ENCODE measurements at places on chromosomes 11 and 22.

- DNase-seq, result no peak
Measured at GRCh38 chr11:57421805-57422204, 5.1 kb downstream of the SLC43A3 start.

DNA sequence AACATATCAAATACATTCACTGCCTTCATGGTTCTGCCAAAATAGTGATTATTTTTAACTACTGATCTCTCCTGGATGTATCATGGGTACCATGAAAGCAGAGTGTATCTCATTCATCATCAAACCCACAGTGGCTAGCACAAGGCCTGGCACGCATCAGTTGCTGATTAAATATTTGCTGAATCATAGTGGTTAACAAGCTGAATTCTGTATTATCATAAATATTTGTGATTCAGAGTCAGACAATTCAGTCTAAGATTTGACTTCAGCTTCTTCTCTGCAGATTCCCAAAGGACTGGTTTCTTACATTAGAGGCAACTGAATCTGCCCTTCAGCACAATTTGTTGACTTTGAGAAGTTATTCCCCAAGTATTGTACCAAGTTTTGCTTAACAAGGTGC lies 715.8 kb upstream of the LRRC4C start:
- no peak for DNase-seq

DNA sequence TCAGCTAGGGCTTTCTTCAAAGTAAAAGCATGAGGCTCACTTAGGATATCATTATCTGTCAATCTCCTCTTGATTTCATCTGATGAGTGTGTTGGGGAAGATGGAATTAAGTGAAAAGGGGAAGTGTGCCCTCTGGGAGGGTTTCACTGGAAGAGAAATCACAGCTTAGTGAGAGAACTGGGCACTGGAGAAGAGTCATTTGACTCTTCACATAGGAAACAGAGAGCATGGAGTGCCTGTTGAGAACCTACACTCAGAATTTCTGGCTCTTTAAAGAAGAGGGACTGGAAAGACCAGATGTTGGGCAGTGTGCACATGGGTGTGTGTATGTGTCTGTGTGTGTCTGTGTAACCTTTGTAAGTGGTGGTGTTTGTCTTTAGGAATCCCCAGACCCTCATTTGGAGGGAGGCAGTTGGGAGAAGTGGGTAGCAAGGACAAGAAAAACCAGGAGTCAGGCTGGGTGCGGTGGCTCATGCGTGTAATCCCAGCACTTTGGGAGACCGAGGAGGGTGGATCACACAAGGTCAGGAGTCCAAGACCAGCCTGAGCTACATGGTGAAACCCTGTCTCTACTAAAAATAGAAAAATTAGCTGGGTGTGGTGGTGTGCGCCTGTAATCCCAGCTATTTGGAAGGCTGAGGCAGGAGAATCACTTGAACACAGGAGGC lies 10.0 kb downstream of the STX3 start:
- DNase-seq, result no peak

- DNase-seq, result no peak
Measured at GRCh38 chr22:44326491-44326885, 13.7 kb upstream of the SHISAL1 start.

GRCh38 chr11:73399159-73399590 lies 23.0 kb downstream of the RELT start:
- DNase-seq, result no peak

DNA sequence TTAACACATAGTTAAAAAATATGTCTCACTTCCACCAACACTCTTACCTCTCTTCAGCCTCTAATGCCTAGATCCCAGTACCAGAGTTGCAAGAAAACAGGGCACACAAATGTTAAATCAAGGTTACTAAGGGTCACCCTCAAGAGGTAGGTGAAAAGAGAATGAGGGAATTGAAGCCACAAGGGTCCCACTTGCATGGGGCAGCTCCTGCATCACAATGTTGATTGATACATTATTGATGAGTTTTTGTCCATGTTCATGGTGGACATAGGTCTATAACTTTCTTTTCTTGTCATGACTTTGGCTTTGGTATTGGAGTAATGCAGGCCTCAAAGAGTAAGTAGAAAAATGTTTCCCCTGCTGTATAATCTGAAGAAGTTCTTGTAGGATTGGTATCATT lies 46.0 kb upstream of the IGLL5 start:
- no peak for DNase-seq

GRCh38 chr11:102330231-102330630 lies 12.9 kb downstream of the BIRC3 start:
- DNase-seq, result no peak

GRCh38 chr11:65429724-65430405 lies 7.3 kb downstream of the NEAT1 start:
- peak; percentile 71 for DNase-seq

DNA sequence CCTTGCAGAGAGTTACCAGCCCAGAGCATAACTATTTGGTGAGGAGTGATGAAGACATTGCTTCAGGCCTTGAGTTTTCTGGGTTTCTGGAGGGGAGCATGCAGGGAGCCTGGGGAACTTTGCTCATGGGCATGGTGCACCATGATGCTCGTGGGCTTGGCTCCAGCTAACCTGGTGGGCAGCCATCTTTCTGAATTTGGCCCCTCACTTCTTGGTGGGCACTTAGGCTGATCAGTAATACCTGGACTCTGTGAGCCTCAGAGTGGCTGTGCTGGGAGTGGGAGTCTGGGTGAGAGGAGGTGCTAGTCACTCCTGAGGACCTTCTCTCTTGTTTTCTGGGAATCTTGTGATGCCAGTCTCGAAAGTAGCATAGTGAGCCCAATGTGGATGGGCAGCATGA lies 30.6 kb downstream of the AMPD3 start:
- DNase-seq, result no peak

DNA sequence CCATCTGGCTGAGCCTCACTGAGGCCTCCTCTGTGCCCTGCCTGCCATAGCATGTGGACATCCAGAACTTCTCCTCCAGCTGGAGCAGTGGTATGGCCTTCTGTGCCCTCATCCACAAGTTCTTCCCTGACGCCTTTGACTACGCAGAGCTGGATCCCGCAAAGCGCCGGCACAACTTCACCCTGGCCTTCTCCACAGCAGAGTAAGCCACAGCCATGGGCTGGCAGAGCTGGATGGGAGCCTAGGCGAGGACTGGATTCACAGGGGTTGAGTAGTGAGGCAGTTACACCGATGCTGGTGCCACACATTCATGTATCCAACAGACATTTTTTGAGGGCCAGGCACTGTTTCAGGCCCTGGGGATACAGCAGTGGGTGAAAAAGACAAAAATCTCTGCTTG lies 9.1 kb downstream of the SMTNL1 start:
- no peak for DNase-seq

GRCh38 chr11:118628861-118629549 lies 21.6 kb downstream of the PHLDB1 start:
- no peak for DNase-seq

DNA sequence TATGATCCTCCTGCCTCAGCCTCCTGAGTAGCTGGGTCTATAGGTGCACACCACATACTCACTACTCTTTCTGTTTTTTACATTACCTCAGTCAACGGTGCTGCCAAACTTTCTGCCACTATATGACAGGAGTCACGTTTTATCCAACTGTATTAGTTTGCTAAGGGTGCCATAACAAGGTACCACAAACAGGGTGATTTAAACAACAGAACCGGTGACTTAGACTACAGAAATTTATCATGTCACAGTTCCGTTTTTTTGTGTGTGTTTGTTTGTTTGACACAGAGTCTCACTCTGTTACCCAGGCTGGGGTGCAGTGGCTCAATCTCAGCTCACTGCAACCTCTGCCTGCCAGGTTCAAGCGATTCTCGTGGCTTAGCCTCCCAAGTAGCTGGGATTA lies 6.3 kb upstream of the SWAP70 start:
- DNase-seq, result no peak

DNA sequence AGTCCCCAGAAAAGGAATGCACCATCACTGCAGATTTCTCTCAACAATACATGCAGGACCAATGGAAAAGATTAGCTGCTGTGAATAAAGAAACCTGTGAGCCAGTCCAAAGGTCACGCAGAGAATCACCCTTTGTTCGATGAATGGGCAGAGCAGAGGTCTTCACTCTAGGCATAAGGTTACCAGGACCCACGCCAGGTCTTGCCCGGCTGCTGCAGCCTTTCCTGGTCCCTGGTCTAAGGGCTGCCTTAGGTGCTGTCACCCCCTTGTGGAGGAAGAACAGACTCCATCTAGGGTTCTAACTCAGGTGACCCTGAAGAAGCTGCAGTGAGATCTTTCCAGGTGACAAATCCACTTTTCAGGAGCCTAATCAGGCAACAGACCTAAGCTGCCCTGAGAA lies 29.0 kb upstream of the NAP1L4 start:
- DNase-seq, result no peak

- no peak for DNase-seq
Measured at GRCh38 chr11:132158696-132159095, 788.3 kb downstream of the NTM start.

DNA sequence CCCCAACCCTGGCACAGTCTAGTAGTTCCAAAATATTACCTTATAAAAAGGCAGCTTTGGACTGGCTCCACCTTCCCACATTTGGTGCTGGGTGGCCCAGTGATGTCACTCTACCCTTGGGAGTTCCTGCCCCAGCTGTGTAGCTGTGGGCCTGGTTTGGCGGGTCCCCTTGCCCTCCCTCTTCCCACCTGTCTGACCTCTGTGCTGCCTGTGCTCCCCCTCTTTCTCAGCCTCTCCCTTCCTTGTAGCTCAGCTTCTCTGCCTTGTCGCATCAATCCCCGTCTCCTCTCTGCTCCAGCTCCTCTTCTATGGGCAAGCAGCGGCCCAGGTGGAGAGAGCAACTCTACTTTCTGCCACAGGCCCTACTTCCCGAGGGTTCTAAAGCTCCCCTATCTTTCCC lies 54.6 kb downstream of the CHRDL2 start:
- DNase-seq, result no peak

GRCh38 chr11:68469122-68469521 lies 8.6 kb downstream of the PPP6R3 start:
- no peak for DNase-seq

- DNase-seq, result no peak
Measured at GRCh38 chr22:49660321-49660720, 167.4 kb downstream of the BRD1 start.

DNA sequence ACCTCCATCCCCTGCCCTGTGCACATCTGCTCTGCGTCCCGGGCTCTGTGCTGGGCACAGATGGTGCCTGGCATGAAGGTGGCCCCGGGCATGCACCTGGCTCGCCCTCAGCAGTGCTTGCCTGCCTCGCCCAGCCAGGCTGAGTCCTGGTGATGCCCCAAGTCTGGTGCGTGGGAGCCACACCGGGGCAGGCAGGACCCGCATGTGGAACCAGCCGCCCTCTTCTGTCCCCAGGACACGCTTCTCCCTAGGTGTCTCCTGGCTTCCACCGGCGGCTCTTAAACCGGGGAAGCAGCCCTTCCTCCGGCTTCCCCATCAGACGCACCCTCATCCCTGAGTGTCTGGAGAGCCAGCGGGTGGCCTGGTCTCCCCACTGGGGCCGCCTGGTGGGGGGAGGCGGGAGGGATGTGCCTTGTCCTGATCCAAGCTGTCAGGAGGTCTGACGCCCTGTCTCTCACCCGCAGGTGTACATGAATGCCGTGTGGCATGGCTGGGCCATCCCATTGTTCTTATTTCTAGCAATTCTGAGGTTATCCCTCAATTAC lies 45.0 kb downstream of the GRAMD4 start:
- no peak for DNase-seq

- DNase-seq, result no peak
Measured at GRCh38 chr11:86977441-86978050, 22.4 kb upstream of the FZD4 start.

- DNase-seq, result no peak
Measured at GRCh38 chr11:106172386-106172991, 95.0 kb downstream of the AASDHPPT start.
